ENCODE measurements at places on chromosomes 2 and 18.

DNA sequence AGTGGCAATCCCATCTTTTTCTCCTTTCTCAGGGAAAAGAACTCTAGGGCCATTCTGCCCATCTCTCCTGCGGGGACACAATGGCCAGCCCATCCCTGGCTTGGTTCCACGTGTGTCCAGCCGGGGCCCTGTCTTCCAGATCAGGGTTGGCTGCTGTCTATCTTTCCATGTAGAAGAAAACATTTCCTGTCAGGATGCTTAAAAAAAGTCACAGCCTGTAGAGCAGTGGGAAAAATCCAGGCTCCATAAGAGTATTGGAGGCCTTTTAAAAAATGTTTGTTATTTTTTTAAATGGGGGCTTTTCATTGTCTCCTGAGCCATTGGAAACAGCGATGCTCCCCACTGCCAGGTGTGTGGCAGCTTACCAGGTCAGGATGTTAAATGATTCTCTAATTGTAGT lies 105.6 kb downstream of the TGFA start:
- no peak for DNase-seq

GRCh38 chr2:172555272-172555521 lies 693 bp upstream of the PDK1 start:
- DNase-seq, result no peak

DNA sequence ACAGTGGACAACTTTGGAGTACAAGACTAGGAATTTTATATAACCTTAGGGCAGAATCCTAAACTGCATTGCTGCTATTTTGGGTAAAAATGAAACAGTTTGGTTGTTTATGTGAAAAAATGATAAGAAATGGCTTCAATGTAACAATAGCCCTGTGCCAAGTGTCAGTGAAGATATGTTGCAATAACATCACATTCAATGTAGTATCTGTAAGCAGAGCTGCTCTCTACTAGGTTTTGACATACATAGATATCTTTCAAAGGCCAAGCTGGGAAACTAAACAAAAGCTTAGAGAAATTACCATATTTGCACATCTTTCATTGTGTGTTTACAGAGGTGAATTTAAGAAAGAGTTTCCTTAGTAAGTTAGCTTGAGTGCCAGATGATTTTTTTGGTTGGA lies 135.0 kb upstream of the DOK6 start:
- no peak for DNase-seq

DNA sequence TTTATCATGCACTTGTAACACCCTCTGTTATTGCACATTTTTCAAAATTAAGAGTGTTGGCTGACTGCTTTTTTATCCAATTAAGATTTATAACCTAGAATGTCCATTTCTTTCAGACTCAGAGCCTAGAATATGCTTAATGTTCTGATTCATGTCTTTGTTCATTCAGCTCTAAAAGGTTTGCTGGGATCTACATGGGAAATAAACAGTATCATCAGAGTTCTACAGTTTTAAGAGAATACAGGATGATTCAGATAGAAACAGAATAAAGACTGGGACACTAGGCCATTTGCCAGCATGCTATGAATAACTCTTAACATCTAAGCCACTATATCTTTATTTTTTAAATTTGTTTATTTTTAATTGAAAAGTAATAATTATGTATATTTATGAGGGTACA lies 713.7 kb upstream of the CHAC2 start:
- no peak for DNase-seq

GRCh38 chr2:138959031-138959430 lies 178.8 kb upstream of the NXPH2 start:
- DNase-seq, result no peak

- DNase-seq, result no peak
These were observed 58.4 kb upstream of the PGAP1 start for GRCh38 chr2:196984903-196985302.

DNA sequence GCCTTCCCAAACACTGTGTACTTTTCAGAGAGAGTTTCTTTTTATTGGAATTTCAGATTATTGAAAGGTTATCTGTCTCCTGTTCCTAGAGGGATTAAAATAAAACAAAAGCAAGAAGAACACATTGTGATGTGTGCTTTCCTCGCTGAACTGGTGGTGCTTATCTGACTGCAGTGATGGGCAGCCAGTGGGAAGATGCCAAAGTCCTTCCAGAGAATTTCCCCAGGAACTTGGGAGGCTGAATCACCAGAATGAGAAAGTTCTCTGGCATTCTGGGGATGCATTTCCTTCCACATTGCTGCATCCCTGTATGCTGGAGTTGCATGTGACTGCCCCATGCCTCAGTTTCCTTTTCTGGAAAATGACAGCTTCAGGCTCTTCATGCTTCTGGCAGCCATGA lies 53.9 kb upstream of the SEC11C start:
- no peak for DNase-seq

GRCh38 chr2:135304694-135305093 lies 226.3 kb downstream of the ZRANB3 start:
- no peak for DNase-seq

DNA sequence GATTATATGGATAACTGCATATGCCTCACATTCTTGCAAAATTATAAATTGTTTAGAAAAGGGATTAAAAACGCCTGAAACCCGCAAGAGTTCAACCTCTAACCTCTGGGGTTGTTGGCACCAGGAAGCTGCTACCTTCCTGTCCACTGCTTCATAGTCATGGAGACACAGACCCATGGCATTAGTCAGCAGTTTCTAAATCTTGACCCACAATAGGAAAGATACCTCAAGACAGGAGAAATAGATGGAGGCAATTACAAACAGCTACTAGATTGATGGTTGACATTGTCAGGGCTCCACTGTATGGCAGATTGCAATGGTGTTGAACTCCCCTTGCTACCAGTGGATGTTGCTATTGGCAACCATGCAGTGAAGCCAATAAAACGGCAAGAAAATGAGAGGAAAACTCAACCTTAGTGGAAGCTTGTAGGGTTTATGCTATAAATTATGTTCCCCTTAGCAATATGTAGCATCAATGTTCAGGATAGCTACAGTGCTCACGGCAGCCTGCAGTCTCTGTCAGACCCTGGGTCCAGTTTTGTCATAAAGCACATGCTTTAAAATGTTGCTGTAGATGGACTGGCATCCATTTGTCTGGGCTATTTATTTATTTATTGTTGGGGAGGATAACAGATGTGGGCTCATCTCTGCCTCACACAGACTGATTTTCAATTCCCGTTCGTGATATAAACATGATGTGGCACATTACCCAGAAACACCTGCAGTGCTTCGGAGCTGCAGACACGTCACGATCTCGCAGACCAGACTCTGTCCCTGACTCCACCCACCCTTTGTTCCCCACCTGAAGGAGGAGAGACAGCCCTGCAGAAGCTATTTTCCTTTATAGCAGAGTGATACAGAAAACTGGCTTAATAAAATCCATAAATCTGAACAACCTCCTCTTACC lies 233.4 kb downstream of the AGPS start:
- DNase-seq, result no peak

DNA sequence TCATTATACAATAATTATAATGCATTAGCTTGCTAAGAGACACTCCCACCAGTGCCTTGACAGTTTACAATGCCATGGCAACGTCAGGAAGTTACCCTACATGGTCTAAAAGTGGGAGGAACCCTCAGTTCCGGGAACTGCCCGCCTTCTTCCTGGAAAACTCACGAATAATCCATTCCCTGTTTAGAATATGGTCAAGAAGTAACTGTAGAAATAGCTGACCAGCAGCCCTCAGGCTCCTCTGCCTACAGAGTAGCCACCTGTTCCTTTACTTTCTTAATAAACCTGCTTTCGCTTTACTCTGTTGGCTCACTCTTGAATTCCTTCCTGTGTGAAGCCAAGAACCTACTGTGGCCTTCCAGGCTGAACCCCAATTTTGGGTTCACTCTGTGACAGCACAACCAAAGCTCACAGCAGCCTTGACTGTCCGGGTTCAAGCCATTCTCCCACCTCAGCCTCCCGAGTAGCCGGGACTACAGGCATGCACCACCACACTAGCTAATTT lies 20.0 kb upstream of the PTPN2 start:
- DNase-seq, result no peak

DNA sequence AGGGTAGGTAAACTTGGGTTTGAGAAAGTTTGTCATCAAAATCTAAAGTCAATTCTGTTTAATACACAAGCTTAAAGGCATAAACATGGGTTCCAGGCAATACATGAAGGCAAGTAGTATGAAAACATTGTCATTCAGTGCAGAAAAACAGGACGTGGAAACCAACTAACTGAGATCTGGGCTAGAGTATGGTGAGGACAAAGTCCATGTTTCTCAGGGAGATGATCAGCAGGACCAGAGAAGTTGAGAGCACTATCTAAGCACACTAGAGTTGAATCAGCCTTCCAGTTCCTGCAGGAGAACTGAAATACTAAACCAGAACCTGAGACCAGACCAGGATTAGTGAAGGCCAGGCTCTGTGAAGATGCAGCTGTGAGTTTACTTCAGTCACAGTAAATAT lies 302.8 kb upstream of the CRIM1 start:
- no peak for DNase-seq

DNA sequence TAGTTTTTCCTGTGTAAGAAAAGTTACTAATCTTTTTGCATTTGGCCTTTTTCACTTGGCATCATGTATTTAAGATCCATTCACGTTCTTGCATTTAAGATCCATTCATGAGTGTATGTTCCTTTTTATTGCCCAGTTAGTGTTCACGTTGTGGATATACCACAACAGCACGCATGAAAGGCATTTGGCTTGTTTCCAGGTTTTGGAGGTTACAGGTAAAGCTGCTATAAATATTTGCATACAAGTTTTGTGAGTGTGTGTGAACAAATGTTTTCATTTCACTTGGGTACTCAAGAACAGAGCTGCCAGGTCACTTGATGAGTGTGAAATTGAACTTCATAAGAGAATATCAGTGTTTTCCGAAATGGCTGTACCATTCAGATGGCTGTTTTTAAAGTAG lies 121.2 kb downstream of the CCBE1 start:
- no peak for DNase-seq

DNA sequence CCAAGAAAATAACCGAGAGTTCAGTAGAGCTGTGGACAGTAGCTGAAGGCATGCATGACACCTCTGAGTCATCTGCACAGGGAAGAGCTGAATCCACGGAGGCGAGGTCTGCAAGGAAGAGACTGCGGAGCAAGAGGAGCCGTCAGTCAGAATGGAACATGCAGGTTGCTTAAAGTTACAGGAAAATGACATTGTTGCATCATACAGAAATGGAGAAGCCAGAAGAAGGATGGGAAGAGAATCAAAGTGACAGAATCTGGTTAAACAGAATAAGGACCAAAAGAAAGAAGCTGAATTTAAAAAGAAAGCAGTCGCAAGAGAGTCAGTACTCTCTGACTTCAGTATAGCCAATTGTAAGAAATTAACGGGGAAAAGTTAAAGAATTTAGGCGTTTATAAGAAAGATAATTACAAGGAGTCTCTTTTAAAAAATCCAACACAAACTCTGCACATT lies 533.8 kb downstream of the ADCYAP1 start:
- DNase-seq, result no peak

DNA sequence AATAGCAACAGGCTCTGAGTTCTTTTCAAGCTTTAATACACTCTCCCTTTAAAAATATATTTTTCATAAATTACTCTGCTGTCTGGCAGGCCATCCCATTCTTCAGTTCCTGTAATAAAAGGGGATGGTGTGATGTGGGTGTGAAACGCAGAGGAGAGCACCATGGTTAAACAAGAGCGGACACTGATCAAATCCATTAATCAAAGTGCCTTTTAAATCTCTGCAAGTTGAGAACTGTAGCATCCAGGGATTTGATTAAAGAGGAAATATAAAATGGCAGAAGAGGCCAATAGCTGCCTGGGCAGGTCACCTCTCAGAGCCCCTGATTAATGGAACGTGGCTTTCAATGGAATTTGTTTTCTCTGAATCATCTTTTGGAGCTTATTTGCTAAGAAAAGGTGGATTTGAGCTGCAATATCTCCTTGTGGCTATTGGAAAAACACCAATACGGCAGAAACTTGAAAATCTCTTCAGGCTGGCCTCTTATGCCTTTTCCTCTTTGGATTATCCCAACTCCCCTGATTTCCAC lies 96.9 kb downstream of the ACTR3 start:
- DNase-seq, result no peak

GRCh38 chr2:11998626-11999378 lies 252.4 kb downstream of the LPIN1 start:
- DNase-seq, result no peak

GRCh38 chr2:155633887-155634570 lies 698.5 kb downstream of the NR4A2 start:
- DNase-seq, result no peak

DNA sequence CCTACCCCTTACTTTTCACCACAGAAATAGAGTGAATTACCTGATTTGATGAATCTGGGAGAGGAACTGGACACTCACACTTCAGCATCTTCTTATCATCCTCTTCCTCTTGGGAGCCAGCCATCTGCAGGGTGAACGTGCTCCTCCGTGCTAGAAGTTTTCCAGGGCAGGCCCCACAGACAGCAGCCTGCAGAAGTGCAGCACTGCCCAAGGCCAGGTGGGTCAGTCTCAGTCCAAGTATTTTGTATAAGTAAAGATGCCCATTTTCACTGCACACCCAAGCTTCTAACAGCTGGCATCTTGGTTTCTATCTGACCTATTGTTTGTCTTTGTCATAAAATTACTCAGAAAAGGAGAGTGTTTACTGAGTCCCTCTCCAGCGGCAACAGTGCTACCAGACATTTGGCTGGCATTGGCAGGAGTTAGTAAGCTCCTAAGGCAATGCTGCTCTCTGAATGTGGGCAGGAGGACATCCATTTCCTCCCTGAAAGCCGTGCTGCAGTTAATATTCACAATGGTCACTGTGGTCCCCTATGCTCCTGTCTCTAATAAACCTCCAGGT lies 222.6 kb upstream of the CTAGE1 start:
- no peak for DNase-seq

- DNase-seq, result no peak
These were observed 6.0 kb downstream of the ZNF516 start for GRCh38 chr18:76489081-76489480.

DNA sequence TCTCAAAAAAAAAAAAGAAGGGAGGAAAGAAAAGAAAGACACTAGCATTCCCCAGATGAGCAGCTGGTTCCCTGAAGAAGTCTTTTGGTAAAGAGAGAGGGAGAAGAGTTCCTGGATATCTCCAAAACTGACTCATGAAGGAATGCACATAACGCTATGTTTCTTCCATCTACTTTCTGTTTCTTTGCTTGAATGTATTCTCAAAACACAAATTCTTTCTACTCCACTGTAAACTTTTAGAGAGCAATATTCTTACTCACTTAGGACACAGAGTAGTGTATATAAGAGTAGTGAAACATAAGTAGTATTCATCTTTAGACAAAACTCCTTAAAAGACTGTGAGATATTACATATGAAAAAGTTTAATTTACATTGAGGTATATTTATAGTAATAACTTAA lies 64.2 kb downstream of the TRIP12 start:
- DNase-seq, result no peak

DNA sequence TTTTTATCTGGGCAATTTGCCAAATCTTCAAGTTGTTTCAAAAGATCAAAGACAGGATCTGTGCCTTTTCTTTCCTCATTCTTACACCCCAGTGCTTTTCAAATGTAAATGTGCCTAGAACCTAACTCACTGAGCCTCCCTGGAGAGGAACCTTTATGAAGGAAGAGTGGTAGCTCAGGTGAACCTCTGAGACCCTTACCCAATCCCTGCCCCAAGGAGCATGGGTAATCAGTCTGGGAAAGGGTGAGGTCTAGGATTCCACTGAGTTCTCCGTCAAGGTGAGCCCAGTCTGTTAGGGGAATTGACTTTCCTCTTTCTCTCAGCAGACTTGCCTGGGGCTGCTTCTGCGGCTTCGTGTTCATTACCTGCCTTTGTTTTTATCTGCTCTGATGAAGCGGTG lies 88.1 kb upstream of the MAP4K4 start:
- no peak for DNase-seq
